ENCODE measurements at places on chromosomes 2 and 18. TPM values are rescaled to one million over a fixed set of nuclear protein-coding genes. Genes with fewer than 3 reads are reported as not detected.
A peak's percentile ranks its signal among the peaks of the same experiment; 100 is the strongest.

The FAM228A gene
- total RNA-seq = 0.25 TPM

The B3GNT7 gene
- total RNA-seq = 2.8 TPM

The VWA3B gene
- total RNA-seq = not detected

- DNase-seq = no peak
- H3K27me3 ChIP-seq = no peaks in the 10 kb centered on the region
- no peak overlapping the region for H3K4me3 ChIP-seq
- H3K4me1 ChIP-seq = no peaks in the 10 kb centered on the region
- H3K27ac ChIP-seq = no peak overlapping the region
Measured at GRCh38 chr2:3432693-3433338, 53.3 kb downstream of the TRAPPC12 start.

- no peak for DNase-seq
- H3K4me3 ChIP-seq = no peak overlapping the region
- H3K27me3 ChIP-seq = 0 out of 2 replicates have a peak, but pooled peaks cover 2% of the 10 kb centered on the region
- H3K27ac ChIP-seq = no peak overlapping the region
- H3K36me3 ChIP-seq = no peaks in the 10 kb centered on the region
Measured at GRCh38 chr2:164764996-164765395, 76.6 kb downstream of the COBLL1 start.

DNA sequence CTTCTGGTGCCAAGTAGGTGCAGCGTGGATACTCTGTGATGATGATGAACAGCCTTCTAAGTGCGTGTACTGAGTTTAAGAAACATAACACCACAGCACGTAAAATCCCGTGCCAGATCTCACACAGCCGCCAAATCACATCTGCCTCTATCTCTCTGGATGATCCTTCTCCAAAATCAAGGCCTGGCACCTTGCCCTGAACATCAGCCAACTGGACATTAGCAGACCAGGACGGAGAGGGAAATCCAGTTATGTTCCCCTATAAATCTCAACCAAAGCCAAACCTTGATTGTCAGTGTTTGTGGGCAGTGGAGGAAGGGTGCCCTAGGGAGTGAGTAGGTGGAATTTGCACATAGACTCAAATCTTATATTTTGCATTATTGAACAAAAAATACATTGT lies 164.3 kb downstream of the MIB1 start:
- no peak overlapping the region for H3K4me3 ChIP-seq
- DNase-seq = no peak
- H3K27ac ChIP-seq = no peak overlapping the region
- H3K27me3 ChIP-seq = no peaks in the 10 kb centered on the region

The SERPINB13 gene
- not detected for total RNA-seq

DNA sequence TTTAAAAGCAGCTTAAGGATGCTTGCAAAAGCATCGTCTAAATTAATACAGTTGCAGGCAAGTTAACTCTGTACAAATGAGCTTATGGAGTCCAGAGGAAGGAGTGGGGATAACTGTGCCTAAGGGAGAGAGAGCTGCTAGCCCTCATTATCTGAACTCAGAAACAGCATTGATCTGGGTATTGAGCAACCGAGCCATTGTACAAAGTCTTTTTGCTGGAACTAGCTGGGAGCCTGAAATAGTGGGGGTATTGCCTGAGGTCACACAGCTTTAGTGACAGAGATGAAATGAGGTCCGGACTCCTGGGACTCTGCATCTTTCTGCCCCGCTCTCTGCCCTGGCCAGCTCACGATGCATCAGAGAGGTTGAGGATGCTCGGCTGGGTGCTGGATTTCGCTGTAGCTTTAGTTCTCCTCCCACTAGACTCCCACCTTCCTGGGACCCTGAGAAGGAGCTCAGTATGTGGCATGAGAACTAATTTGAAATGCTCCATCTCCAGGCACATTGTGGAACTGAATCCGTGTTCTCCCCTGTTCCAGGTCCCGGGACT lies 67.5 kb upstream of the ATG16L1 start:
- H3K36me3 ChIP-seq = peaks cover 40% of the 10 kb centered on the region
- H3K4me3 ChIP-seq = no peak overlapping the region
- H3K27ac ChIP-seq = peak overlapping the region; percentile 88
- DNase-seq = no peak
- peaks cover 36% of the 10 kb centered on the region for H3K4me1 ChIP-seq

GRCh38 chr2:170298861-170299429 lies 121.0 kb downstream of the MYO3B start:
- H3K27ac ChIP-seq = no peak overlapping the region
- no peak overlapping the region for H3K4me3 ChIP-seq
- peaks cover 4% of the 10 kb centered on the region for H3K4me1 ChIP-seq
- H3K36me3 ChIP-seq = no peaks in the 10 kb centered on the region
- DNase-seq = no peak
- no peaks in the 10 kb centered on the region for H3K27me3 ChIP-seq

- no peak overlapping the region for H3K4me3 ChIP-seq
- no peak overlapping the region for H3K27ac ChIP-seq
- H3K27me3 ChIP-seq = no peaks in the 10 kb centered on the region
Measured at GRCh38 chr2:100614455-100615000, 51.7 kb downstream of the PDCL3 start.

DNA sequence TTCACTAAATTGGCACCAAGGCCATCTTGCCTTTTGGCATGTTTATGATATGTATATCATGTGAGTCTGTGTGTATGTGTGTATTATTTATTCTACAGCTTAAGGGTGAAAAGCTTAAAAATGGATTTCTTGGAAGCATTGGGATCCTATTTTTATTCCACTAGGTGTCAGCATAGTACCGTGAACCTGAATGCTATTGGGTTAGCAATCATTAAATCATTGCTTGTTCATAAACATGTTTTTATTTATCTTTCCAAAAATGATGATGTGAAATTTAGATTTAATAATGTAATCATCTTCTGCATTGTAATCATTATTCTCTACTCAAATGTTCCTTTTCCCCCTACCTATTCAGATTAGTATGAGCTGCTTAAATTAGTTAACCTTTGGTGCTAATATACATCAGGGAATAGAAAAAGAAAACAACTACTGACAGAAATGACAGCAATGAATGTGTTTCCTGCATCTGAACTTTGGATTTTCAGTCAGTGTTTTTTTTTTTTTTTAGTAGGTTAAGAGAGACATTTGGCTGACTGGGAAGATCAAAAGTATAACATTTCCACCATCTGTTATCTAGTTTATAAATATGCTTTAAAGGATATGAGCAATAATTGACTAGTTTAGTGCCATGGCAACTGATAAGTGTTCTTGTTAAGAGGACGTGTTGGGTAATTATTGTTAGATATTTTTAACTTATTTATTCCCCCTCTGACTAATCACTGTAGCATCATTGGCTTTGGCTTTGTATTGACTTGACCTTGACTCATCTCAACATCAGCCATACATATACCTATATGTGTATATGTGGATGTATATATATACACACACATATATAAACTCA lies 14.1 kb upstream of the ZSWIM2 start:
- no peak overlapping the region for H3K4me3 ChIP-seq
- H3K36me3 ChIP-seq = no peaks in the 10 kb centered on the region
- peak; percentile 55 for DNase-seq
- H3K27ac ChIP-seq = no peak overlapping the region
- H3K4me1 ChIP-seq = no peaks in the 10 kb centered on the region

GRCh38 chr2:20650393-20650876 lies 463 bp downstream of the HS1BP3 start:
- H3K27me3 ChIP-seq = no peaks in the 10 kb centered on the region
- H3K4me3 ChIP-seq = peak overlapping the region; percentile 93
- DNase-seq = peak; percentile 73
- peaks cover 18% of the 10 kb centered on the region for H3K4me1 ChIP-seq

- H3K36me3 ChIP-seq = no peaks in the 10 kb centered on the region
- no peaks in the 10 kb centered on the region for H3K27me3 ChIP-seq
- no peak overlapping the region for H3K4me3 ChIP-seq
- peaks cover 11% of the 10 kb centered on the region for H3K4me1 ChIP-seq
- H3K27ac ChIP-seq = no peak overlapping the region
Measured at GRCh38 chr18:63552581-63552980, 10.4 kb downstream of the SERPINB12 start.

DNA sequence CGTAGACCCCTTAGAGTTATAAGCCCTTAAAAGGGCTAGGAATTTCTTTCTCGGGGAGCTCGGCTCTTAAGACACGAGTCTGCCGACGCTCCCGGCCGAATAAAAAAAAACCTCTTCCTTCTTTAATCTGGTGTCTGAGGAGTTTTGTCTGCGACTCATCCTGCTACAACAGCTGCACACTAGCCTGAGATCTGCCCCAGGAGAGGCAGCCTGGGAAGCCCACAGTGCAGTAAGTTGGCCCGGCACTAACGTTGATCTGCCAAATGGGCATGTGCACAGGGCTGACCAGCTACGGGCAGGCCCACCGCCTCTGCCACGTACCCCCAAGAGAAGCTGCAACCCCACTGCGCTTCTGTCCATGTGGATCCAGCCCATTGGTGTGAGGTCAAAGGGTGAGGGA lies 8.4 kb upstream of the LIMS2 start:
- H3K4me3 ChIP-seq = no peak overlapping the region
- DNase-seq = no peak
- no peaks in the 10 kb centered on the region for H3K36me3 ChIP-seq
- no peaks in the 10 kb centered on the region for H3K27me3 ChIP-seq
- H3K27ac ChIP-seq = no peak overlapping the region

The KCNJ3 gene
- not detected for total RNA-seq

The MC4R gene
- total RNA-seq = not detected

All from Karpas-422 (cell line).